ENCODE measurements at places on chromosomes 16 and 17.

DNA sequence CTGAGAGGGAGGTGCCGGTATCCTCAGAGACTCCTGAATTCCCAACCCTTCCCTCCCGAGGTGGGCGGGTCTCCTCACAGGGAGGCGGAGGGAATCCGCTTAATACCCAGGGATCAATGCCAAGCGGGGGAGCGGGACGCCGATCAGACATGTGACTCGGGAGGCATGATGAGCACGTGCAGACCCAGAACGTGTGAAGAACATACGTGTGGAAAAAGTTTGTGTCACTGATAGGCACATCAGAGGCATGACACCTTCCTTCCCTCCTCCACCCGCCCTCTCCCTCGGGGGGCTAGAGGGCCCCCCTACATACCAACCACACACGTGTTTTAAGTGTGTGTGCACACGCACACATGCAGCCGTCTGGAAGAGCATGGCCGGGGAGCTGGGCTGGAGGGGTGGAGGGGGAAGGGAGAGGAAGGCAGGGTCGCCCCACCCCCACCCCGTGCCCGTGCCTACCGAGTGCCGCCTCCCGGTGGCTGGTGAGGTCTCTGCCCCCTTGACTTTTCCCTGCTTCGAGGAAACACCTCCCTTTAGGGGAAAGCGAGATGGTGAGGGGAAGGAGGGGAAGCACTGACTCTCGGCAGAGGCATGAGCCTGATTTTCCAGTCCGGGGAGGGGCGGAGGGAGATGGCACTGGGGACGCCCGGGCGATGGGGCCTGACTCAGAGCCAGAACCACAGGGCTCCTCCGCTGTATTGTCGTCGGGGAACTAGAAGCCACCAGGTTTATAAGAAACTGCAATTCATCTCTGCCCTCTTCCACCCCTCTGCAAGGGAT, 12.1 kb upstream of the TBX21 start:
- DNase-seq: no peak

DNA sequence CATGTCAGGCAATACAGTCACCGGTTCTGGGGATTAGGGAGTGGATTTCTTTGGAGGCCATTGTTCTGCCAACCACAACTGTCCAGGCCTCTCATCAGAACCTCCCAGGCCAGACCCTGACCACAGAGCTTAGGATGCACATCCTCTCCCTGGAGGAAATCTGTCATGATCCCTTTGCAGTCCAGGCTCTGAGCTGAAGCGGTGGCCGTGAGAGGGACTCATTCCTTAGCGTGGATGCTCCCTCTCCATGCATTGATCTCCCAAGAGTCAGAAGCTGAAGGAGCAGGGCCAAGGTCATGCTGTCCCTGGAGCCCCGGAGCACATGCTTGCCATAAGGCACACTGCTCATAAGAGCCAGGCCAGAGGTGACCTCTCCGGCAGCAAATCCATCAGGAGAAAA, 181.4 kb downstream of the COPRS start:
- no peak for DNase-seq

DNA sequence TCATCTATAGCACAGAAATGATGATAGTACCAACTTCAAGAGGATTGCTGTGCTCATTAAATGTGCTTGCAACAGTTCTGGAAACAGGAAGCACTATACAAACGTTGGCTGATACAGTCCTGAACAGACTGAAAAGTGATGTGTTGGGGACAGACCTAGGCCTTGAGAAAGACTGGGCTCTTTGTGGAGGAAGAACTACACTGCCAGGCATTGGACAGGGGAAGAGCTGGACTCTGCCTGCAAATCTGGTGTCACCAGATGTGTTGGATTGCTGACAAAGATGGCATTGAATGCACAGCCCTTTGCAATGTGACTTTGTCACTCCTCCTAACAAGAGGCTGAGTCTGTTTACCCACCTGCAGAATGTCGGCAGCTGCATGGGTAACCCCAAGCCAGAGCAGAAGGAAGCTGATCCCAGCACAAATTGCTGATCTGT, 12.4 kb upstream of the ST6GALNAC2 start:
- no peak for DNase-seq

GRCh38 chr16:57091975-57092785, at the start of gene CPNE2:
CPNE2 (plus strand) TSS chr16:57092583; CDS start chr16:57110743, 18,160 bp downstream.
- no peak for DNase-seq

- no peak for DNase-seq
Observed at GRCh38 chr16:1920727-1921171, 2.5 kb upstream of the HS3ST6 start.

- no peak for DNase-seq
Observed at GRCh38 chr17:8426094-8426720, 9.5 kb upstream of the NDEL1 start.

DNA sequence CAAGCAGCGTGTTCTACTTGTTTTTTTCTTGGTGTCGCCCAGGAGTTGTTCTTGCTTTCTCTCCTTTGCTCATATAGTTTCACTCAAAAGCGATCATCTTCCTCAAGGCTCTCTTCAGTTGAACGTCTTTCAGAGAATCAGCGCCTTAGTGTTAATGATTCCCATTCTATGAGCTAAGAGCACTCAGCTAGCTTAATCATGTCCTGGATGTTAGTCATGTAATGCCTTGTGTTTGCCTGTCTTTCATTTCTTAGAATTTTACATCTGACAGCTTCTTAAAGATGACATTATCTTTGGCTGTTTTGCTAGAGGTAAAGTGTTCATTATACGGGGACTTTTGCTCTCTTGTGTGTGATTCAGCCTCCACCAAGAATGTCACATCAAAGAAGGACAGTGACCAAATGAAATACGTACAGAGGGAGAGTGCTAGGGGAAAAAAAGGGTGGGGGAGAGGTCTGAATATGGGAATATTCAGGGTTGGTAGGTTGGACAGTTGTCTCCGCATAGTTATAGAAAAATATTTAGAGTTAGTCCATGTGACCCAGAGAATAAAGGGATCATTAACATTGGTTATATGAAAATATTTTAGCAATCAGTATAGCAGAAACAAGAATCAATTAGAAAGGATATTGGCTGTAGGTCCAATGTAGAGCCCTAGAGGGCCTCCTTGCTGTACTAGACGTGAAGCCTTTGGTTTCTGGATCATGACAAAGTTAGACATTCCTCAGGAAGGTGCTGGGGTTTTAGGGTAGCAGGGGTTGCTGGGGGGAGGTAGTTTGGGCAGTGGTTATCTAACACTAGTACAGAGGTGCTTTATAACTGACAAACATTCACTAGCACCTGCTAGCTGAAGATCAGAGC, 31.9 kb upstream of the ANKFN1 start:
- DNase-seq: no peak

DNA sequence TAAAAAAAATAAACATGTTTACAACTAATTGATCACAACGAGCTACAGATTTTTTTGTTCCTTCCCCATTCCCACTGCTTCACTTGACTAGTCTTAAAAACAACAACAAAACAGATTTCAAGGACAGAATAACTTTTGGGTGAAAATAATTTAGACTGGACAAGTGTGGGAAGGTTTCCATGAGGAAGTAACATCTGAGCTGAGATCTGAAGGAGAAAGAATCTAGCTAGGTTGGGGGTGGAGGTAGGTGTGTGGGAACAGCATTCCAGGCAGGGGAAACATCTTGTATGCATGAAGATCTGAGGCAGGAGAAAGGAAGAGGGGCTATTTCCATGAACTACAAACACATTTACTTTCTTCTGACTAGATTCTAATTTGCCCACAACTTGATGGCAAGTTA, 9.2 kb downstream of the BRD7 start:
- no peak for DNase-seq

DNA sequence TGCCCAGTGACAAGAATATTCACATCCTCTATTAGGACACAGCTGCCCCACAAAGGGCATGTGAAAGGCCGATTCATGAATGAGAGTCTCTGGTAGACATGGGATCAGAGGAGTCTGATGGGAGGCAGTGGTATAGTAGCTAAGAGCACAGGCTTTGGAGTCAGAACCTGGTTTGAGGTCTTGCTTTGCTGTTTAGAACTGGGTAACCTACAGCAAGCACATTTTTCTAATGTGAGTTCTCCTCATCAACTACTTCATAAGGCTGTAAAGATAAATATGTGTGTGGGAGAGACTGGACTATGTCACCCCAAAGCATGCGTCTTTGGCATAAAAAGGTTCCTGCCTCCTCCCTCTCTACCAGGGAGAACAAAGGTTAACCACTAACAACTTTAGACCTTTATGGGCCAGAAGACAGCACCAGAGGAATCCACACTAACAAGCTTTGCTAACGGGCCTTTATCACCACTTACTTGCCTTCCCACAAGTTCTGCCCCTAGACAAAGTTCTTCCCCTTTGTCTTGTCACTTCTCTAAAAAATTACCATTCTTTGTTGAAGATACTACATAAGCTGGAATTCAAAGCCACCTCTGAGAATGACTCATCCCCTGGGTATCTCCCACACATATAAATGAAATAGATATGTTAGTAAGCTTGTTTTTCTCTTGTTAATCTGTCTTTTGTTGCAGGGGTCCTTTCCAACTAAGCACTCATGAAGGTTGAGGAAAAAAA, 21.1 kb downstream of the CDR2 start:
- no peak for DNase-seq

GRCh38 chr17:4499431-4500190, 930 bp downstream of the SPNS2 start:
- DNase-seq: no peak

DNA sequence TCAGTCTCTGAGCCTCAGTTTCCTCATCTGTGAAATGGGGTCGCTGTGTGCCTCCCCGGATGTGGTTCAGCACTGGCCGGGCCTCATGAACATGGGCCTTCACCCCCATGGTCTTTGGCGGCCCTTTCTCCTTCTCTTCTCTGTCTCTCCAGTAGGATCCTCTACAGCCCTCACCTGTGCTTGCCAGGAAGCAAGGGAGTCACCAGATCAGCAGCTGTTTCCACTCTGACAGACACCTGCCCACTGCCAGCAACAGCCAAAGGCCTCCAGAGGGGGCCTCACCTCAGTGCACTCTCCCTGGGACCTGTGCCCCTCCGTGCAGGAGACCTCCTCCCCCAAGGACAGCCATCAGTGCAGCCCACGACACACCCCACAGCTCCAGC, 89.4 kb downstream of the C16orf78 start:
- no peak for DNase-seq

DNA sequence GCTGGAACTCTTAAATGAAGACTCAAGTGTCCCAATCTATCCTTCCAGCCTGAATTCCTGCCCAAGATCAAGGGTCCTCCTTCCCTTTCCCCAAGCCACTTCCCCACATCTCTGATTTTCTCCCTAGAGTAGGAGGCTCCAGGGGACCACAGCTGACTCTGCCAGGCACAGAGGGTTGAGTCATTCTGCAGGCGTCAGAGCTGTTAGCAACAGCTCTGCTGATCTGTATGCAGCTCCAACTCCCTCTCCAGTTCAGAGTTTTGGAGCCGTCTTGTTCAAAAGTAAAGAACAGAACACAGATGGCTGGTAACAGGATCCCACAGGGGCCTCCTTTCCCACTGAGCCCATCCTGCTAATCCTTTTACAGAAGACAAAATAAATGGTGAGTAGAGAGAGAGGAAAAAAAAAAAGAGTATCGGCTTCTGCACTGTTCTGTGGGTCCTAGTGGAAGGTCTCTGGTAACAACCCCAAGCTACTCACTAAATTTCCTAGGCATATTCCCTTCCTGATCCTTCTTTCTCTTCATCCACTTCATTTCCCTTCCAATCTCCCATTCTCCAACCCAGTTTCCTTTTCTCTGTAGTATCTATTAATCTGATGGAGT, 13.4 kb upstream of the TAOK1 start:
- DNase-seq: no peak

DNA sequence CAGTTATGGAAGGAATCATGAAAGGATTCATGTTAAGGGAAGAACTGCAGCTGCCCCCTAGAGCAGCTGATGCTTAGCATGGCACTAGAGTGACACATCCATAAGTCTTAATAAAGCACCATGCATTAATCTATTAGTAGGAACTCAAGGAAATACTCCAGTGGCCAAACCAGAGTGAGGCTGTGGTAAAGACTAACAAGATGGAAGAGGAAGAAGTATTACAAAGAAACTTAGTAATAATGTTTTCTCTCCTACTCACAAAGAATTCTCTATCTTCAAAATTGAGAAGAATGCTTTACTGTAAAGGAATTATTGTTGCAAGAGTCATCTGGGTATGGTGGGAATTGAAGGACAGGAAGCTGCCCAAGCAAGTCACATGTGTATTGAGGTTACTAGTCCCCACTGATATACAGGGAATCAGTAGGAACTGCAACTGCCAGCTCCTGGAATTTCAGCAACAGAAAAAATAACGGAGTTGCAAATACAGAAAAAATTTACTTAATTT, 29.9 kb upstream of the TOM1L1 start:
- DNase-seq: no peak

DNA sequence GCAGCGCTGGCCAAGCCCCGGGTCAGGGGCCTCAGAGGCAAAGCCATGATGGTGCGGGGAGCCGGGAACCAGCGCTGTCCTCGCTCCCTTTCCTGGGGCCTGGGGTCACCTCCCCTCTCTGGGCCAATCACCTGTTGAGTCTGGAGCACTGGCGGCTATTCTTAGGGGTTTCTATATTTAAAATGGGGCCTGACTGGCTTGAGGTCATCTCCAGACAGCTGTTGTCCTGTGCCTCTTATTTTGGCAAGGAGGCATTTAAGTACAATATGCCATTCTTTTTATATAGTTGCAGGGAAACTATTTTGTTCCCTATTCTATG, at the start of gene COX6A2:
TSS of gene COX6A2 (minus strand) at position 82 of the 319 bp plus-strand sequence. CDS start at position 47, 35 bp downstream.
- DNase-seq: no peak

DNA sequence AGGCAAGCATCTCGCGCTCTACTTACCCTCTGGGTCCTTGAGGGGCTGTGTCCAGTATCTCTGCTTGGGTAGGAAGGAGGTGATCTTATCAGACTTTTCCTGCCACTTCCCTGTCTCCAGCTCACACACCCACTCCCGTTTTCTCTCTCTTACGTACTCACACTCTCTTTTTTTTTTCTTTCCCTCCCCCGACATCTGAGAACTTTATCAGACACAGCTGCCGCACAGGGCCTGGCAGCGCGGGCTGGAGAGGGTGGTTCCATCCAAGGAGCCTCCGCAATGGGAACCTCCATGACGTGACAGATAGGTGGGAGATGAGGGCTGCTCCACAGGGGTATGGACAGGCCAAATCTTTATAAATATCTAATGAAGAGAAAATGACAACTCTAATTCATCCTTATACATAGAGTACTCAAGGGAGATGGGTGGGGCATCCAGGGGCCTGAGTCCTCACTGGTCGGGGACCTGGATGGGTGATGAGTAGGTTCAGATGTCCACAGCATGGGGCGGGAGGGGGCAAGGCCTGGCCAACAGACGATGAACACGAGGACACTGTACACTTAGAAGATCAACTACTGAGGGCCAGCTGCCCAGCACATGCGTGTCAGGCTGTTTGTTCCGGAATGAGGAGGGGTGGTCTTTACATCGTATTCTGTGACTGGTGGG, 23.3 kb downstream of the MINK1 start:
- no peak for DNase-seq

GRCh38 chr16:11566398-11566797, 20.3 kb downstream of the LITAF start:
- no peak for DNase-seq

- DNase-seq: no peak
Observed at GRCh38 chr17:44687756-44688155, 1.8 kb downstream of the CCDC43 start.

DNA sequence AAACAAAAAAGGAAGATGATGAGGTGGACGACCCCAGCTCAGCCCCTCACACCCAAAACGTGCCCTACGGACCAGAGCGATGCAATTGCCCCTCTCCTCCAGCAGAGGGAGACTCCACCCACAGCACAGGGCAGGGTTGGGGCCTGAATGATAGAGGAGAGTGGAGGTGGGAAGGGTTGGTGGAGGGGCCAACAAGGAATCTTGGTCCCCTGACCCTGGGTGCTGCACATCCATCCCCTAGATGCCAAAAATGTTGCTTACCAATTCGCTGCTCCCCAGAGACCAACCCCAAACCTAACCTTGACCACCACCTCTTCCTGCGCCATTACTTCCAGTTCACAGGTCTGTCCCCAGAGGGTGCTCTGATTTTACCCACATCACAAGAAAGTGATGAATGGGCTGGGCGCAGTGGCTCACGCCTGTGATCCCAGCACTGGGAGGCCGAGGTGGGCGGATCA, 12.9 kb downstream of the P2RX5 start:
- no peak for DNase-seq

Measured in cortex of kidney (tissue), 1 donor.